ENCODE measurements at places on chromosomes 4 and X.

GRCh38 chrX:118839334-118839958, 15.8 kb downstream of the ZCCHC12 start:
- DNase-seq = peak; percentile 26

DNA sequence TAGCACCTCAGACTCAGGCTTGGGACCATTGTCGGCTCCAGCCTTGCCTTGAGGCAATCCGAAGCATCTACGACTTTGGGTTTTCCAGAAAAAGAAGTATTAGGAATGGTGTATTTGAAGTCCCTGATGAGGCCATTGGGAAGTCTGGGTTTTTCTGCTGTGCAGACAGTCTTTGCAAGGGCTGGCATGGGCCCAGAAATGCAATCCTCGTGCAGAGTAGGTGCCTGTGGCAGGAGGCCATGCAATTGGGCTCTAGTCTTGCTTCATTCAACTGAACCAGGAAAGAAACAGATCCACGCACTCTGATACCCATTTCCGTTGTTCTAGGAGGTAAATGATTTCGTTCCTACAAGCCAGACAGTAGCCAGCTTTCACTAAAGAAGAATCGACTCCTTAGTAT, 12.4 kb downstream of the ZFP92 start:
- no peak for DNase-seq

DNA sequence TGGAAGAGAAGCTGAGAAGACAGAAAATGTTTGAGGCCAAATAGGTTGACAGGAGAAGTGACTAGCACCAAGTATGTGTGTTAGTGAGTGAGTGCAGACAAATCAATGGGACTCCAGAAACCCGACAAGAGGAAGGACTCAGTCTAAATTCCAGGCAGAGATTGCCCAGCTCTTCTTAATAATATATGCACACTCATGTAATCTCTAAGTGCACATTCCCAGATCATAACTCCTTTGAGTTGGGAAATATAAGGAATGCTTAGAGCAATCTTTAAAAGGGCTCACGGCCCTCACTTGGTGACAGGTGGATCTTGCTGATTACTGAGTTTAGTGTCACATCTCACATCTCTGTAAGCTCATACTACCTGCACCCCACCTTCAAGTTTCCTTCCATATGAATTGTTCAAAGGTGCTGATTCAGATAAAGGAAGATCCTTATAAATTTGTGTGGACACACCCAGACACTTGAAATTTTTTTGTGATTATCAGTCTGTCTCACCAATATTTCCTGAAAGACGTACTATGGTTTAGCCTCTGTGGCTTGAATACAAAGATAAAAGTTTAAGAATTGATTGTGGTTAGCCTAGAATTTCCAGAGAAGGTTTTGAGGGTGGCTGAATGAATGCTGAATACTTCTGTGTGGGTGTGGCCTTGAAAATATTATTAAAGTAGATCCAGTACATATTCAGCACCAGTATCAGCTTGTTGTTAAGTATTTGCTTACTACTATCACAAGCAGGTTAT, 205.1 kb upstream of the UGT8 start:
- DNase-seq = no peak

DNA sequence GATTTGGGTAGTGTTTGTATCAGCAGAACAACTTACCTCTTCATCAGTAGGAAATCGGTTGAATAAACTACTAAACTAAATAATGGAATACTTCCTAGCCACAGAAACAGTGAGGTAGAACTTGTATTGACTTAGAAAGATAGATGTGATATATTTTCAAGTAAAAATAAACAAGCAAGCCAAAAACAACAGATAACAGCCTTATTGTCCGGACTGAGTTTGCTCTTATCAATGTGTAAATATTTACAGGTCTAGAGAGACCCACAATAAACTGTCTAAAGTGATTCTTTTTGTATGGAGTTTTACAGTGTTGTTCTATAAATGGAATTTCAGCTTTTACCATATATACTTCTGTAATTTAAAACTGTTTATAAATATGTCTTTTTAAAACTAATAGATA, 721.8 kb downstream of the ADGRL3 start:
- DNase-seq = no peak

GRCh38 chr4:129246910-129247461, 151.0 kb downstream of the C4orf33 start:
- no peak for DNase-seq

- no peak for DNase-seq
Observed at GRCh38 chrX:16868920-16869319, 1.2 kb downstream of the RBBP7 start.

DNA sequence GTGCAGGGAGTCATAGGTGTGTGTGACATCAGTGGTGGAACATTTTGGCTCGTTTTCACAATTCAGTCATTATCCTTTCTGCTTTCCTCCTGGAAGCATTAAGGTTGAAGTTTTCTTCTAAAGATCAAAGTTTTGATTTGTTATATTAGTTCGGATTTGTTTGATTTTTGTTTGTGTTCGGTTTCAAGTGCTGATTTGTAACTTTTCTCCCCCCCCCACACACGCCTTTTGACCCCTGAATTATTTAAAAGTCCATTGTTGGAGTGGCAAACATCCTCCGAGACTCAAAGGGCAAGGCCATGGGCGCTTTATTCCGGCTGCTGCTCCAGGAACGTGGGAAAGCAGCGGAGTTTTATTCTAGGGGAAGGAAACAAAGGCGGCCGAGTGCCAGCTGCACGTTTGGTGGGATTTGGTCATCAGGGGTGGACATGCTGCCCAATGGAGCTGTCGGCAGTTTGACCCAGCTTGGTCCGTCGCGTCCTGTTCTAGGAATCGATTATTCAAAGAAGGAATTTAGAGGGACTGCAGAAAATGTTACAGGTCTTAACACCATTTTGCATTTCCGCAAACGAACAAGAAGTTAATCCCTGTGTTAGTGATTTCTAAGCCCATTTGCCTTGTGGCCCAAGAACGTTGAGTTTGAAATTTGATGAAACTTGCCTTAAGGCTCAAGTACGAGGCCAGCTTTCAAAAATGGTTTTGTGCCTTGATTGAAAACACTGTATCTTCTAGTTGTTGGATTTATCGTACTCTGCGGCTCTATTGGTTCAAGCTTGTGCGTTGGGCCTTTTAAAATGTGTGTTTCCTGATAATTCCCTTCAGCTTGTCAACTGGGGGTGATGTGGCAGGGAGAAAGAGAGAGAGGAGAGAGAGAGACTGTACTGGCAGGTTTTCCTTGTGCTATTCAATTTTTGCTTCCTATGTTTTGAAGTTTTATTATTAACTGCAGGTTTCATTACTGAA, 565 bp upstream of the ZNF41 start:
- DNase-seq = no peak

DNA sequence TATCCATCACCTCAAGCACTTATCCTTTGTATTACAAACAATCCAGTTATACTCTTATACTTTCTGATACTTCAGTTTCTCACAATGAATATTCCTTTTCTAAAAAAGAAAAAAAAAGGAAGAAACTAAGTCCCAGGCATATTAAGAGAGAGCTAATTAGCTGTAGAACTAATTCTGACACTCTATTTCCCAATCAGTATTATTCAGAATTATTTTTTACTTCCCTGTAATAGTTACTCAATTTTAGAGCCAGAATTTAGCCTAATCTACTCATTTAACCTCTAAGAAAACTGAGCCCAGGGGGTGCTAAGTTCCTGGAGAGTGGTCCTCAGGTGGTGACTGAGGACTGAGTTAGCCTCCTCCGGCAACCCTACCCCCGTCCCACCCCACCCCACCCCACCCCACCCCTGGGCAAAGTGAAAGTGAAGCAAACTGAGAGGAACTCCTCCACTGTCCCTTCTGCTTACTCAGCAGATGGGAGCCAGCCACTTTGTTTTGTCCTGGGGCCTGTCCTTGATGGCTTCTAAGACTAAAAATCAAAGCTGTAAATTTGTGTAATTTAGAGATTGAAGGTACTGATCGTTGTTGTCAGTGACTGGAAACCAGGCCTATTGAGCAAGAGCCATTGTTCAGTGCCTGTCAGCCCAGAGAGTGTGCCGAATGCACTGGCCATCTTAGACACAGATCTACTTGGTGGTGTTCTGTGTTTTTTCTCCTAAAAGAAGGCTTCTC, 162.1 kb downstream of the CBR4 start:
- DNase-seq = no peak

DNA sequence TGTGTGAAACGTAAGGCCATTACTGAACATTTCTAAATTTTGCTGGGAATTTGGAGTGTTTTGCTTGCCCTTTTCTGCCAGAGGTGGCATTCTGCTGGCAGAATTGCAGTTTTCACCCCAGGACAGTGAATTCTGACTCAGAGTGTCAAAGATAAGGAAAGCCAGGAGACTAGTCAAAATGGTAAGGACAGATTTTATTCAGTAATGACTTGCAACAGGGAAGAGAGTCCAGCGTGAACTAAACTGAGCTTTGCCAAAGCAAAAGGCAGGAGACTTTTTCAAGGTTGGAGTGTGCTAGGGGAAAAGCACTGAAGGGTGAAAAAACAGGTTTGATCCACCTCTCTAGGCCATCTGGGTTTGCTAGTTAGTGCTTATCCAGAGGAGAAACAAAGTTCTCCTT, 19.4 kb downstream of the MRFAP1 start:
- DNase-seq = no peak

DNA sequence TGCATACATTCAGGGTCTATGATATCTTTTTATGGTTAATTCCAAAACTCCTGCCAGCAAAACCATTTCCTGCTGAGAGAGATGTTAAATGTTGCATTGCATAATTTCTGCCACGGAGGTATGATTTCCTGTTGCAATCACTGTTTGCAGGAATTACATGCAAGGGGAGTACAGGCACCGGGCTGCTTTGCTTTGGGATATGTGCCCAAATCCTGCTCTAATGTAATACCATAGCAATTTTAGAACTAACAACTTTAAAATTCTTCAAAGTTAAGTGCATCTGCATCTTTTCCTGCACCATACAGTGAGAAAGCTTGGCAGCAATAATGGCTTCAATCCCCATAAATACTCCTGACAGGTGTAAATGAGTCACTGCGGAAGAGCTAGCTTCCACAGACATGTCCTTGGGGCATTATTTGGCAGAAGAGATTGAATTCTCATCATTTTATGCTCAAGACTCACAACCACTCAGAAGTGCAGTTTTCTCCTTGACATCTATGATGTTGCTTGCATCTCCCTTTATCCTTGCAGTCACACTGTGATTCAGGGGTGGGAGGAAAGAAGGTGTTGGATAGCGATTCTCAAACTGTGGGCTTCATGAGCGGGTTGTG, 29.6 kb downstream of the TRIM2 start:
- DNase-seq = no peak

DNA sequence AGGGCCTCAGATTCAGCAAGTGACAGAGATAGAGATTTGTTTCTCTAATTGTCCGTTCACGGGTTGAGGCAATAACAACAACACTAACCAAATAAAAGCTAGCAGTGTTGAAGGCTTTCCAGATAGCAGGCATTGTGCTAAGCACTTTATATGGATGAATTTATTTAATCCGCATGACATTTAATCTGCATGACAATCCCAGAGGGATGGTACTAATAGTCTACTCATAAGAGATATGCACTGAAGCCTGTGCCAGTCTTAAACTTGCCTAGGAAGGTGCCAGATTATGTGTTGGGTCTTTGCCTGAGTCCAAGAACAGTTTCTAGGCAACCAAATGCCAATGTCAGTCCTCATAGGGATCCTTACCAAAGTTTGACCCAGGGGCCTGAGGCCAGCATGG, 37.7 kb upstream of the FAT1 start:
- no peak for DNase-seq

GRCh38 chrX:29315931-29316330, 728.7 kb downstream of the IL1RAPL1 start:
- no peak for DNase-seq

DNA sequence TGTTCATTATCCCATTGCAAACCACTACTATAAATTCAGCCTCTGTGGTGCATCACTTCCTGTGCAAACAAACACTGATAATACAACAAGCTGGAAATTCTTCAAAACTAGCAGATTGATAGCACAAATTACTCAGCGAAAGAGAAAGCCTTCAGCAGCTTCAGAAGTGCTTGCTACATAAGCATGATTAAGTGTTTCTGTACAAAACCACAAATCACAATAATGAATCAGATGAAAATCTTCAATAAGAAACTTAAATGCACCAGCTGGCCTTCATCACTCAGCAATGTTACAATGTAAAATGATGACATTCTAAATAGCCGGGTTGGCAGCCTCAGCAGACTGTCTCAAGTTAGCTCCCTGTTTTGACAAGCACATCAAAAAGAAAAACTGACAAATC, 262.2 kb downstream of the SPOCK3 start:
- no peak for DNase-seq

DNA sequence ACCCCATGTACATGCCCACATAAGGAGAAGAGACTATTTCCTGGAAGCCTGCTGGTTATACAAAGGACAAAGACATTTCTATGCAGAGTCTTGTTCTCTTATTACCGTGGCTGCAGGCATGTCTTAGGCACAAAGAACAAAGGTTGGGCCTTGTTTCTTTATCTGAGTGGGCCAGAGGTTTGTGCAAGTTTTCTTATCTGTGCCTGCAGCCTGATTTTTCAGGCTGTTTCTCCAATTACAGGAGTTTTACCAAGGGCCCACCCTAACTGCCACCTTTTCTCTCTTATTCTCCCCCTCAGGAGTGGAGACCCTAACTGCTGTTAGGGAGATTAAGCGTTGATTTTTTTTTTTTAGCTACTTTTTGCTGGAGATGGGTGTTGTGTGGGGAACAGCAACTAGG, 3.5 kb downstream of the TENT5D start:
- no peak for DNase-seq

DNA sequence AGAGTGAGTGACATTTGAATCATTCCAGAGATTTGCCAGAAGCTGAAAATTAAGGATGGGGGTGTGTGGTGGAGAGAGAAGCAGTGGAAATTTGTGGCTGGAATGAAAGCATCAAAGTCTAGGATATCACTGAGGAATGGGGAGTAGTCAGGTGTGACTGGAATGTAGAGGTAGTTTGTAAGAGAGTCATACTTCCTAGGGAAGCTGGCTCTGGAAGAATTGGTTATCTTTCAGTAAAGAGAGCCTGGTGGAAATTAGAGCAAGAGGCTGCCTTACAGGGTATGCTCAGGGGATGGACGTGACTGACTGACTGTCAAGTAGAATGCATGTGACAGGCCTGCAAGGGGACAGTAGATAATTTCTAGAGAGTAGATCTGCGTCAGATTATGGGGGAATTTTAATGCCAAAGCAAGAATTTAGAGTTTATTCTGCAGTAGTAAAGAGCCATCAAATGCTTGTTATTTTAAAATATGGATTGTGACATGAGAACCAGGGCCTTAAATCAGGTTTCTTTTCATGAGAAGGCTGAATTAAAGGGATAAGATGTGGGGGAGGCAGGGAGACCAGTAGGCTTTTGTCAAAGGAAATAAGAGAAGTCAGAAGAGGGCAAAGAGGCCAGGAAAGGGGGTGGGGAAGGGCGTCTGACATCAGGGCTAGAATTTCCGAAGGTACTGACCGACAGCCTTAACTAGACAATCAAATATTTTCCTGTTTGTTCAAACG, 109.9 kb downstream of the AFF1 start:
- no peak for DNase-seq

DNA sequence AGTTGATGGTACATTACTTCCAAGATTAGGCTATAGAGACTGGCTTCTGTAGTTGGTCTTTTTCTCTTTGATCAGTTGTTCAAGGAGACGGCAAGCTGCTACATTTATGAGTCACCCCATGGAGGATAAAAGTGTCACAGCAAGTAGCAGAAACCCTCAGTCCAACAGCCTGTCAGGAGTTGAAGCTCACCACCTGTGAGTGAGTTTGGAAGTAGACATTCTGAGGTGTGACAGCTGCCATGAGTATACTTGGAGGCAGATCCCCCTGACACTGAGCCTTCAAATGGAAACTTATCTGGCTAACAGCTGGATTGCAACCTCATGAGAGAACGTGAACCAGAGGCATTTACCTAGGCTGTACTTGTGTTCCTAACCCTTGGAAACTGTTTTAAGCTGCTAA, 68.0 kb downstream of the CCNG2 start:
- no peak for DNase-seq
